Brain (organoid and tissue), 16 donors: ENCODE measurements at places on chromosomes 3 and 15.
A peak's percentile ranks its signal among the peaks of the same experiment; 100 is the strongest.

DNA sequence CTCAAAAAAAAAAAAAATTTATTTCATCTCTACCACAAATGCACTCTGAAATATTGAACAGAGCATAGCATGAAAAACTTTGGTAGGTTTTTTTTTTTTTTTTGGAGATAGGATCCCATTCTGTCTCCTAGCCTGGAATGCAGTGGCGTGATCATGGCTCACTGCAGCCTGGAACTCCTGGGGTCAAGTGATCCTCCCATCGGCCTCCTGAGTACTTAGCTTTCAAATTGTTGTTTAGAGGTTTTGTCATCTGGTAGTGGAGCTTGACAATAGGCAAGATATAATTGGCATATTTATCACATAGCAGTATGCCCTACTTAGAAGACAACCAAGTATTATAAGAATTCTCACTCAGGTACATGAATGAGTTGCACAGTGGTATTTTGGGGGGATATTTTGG is 234.2 kb upstream of the ST8SIA2 start:
- DNase-seq, result no peak

DNA sequence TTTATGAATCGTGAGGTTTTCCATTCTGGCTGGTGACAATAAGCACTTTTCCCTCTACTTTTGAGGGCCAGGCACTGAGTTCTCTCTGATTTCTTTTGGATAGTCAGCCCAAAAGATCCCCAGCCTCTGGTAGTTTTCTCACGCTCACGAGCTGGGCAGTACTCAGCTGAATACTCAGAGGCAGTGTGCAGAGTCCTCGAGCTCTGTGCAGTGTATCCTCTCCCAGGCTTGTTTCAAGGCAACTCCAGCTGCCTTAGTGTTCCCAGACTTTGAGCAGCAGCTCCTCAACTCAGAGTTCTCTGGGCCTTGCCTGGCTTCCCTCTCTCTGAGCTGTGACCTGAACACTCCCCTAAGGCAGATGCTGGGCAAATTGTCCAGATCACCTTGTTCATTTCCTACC is 59.1 kb upstream of the IQSEC1 start:
- no peak for DNase-seq

GRCh38 chr3:60298141-60298540 is 953.1 kb downstream of the FHIT start:
- DNase-seq, result no peak

GRCh38 chr15:91270747-91271146 is 170.7 kb downstream of the SV2B start:
- DNase-seq, result no peak

DNA sequence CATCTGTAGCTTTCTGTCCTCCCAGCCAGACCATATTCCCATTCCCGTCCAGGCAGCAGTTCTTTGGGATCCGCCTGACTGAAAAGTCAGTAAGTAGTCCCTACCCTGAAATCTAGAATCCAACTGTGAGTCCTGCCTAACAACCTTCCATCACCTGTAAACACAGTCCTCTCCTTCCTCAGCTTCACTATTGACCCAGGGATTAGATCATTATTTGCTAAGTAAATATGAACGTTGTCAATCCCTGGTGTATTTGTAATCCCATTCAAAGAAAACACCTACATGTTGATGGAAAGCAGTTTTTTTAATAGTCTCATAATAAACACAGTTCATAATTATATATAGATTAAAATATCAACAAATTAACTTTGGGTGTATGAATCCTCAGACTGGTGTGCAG is 732 bp downstream of the SAXO2 start:
- DNase-seq, result no peak

DNA sequence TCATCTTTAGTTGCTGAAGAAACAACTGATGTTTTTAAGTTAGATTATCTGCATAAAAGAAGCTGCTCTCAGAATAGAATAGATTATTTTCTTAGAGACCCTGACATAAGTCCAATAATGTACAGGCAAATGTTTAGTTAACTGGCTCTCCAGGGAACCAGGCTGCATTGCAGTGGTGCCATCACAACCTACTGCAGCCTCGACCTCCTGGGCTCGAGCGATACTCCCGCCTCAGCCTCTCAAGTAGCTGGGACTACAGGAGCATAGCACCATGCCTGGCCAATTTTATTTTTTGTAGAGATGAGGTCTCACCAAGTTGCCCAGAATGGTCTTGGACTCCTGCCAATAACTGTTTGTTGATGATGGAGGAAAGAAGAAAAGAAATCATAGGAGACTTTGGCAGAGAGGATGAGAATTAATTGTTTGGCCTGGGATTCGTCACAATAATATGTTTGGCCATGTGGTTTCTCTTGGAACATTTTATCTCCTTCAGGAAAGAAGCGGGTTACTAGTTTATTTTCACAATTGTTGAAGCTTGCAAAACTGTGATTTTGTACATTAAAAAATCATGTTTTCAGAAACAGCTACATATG is 429.2 kb downstream of the CADM2 start:
- DNase-seq, result no peak

DNA sequence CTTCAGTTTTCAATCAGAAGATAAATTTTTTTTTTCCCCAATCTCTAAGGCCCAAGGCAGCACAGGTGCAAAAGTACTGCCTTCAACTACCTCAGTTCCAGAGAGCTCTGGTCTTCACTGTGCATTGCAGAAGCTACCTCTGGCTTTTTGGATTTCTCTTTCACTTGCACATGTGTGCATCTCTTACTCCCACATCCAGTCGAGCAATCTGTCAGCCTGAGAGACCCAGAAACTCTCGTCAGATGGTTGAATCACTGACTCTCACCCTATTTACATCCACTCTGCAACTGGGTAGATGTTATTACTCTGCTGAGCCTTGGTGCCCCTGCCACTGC is 813.8 kb downstream of the NR2F2 start:
- DNase-seq, result no peak

DNA sequence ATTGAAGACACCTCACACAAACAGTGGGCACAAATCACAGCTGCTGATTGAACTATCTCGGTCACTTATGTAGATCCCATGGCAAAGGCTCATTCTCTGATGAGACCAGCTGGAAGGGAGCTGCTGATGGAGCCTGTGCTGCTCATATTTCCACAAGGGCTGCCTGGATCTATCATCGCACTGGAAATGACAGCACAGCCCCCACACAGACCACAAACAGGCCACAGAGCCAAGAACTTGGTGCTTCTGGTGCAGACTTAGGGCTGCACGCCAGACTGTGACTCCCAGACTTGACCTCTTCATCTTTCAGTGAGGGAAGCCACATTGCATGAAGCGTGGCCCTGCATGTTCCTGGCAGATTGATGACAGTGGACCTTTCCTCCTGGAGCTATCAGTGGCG is 197.6 kb downstream of the MINAR1 start:
- DNase-seq, result no peak

DNA sequence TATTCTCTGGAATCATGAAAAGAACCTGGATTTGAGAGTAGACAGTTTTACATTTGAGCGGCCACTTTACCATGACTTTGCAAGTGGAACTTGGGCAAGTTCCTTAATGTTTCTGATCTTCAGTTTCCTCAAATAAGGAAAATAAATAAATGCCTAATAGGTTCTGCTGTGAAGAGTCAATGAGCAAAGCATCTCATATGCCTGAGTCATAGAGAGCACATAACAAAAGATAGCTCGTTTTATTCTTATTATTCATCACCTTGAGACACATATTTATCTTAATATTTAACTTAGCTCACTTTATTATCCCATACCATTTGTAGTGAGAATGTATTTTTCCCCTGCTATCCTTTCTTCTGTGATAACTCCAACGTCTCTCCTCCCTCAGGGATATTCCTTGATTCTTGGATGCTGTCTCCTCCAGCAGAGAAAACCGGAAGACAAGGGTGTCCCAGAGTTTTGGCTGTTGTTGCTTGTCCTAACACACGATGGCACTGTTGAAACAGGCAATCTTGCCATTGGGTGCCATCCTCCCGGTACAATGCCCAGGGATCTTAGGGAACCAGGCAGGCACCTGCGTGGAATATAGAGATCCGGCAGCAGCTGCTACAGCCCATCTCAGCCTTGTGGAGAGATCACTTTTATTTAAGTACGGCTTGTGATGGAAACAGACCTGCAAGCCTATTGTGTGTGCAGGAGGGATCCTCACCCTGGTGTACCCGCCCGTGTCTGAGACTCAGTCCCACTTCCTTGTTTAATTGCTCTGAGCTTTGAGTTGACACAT is 33.3 kb upstream of the VPS33B start:
- peak; percentile 88 for DNase-seq

DNA sequence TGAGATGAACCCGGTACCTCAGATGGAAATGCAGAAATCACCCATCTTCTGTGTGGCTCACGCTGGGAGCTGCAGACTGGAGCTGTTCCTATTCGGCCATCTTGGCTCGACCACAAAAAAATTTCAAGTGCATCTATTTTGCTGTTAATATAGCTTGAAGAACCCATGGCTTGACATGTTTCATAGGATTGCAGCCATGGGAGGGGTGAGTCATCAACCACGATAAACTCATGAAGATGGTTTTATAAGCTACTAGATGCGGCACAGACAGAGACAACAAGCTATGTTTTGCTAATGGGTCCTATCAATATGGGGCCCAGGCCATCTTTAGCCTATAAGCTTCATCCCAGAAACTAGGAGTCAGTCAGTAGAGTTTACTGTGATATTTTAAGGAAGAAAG is 100.4 kb upstream of the PHLDB2 start:
- no peak for DNase-seq

DNA sequence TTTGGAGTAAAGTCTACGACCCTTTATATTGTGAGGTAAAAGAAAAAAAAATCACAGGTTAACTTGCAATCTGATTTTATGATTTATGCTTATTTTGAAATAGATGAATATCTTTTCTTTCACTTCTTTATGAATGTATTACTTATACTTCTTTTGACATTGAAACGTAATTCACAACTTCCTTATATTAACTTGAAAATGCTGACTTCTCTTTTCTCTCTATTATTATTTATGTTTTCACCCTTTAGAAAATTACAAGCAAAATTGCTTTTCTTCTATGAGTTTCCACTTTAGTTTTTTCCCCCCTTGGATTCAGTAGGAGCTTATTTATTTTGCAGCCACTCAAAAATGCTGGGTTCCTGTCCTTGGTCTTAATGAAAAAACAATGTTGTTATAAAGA is 25.4 kb downstream of the ACP3 start:
- no peak for DNase-seq

DNA sequence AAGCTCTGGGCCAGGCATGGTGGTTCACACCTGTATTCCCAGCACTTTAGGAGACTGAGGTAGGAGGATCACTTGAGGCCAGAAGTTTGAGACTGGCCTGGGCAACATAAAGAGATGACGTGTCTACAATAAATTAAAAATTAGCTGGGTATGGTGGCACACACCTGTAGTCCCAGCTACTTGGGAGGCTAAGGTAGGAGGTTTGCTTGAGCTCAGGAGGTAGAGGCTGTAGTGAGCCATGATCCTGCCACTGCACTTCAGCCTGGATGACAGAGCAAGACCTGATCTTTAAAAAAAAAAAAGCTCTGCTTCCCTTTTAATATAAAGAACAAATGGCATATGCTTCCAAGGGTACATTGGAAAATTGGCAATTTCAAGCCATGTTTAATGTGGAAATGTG is 46.7 kb downstream of the FNDC3B start:
- DNase-seq, result no peak

DNA sequence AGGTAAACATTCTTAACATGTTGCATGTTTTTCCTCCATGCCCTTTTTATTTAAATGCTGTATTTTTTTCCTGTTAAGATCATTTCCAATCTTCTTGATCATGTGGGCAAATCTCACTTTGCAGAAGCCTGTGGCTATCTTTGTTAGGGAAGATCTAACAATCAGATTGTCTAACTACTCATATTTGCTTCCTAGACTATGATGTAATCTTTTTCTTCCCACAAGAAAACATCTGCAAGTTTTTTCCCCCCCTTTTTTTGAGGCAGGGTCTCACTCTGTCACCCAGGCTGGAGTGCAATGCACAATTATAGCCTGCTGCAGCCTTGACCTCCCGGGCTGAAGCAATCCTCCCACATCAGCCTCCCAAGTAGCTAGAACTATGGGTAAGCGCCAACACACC is 15.0 kb upstream of the LMOD3 start:
- no peak for DNase-seq

DNA sequence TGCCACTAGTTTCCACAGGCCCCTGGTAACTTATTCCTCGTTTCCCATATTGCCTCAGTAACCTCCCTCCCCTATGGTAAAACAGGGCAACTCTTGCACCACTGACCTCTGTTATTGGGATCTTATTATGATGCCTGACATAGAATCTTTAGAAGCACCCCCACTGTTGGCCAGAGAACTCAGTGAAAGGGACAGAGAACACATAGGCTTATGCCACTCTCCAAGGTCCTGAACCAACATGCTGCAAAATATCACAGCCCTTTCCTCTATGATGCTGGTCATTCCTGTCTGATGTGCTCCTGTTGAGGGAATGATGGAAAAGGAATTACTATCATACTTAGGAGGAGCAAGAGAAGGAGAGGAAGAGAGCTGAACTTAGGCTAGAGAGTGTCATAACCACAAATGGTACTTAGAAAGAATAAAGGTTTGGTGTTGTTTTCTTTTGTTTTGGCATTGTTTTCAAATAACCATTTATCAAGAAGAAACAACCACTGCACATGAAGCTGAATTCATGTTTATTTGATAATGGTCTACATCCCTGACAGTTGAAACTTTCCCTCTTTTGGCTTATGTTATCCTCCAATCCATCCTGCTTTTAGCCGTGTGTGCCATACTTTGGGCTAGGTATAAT is 330.2 kb downstream of the EPHB1 start:
- DNase-seq, result no peak

GRCh38 chr3:122245513-122246174 is 62.2 kb downstream of the CASR start:
- DNase-seq, result no peak

GRCh38 chr15:61680260-61681037 is 379.8 kb downstream of the VPS13C start:
- no peak for DNase-seq

GRCh38 chr3:133124511-133124910 is 86.3 kb downstream of the TMEM108 start:
- peak; percentile 88 for DNase-seq

DNA sequence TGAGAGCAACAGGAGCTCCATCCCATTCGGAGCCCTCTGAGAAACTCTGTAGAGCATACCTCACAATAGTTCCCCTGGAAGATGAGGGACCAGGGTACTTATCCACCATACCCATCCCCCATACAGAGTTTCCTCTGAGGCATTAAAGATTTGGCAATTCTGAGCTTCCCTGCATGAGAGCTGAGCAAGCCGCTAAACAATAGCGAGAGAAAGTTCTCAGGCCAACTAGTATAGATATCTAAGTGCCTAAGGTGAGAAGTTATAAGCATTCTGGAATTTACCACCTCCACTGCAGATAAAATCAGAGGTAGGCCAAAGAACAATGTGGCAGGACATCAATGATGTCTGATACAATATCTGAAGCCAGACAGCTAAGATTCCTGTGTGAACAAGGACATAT is 129.1 kb upstream of the MBNL1 start:
- no peak for DNase-seq
